ENCODE measurements at places on chromosomes 2 and 18. TPM values are rescaled to one million over a fixed set of nuclear protein-coding genes. Genes with fewer than 3 reads are reported as not detected.

LYG1 gene
- 1.8 TPM for total RNA-seq

DNA sequence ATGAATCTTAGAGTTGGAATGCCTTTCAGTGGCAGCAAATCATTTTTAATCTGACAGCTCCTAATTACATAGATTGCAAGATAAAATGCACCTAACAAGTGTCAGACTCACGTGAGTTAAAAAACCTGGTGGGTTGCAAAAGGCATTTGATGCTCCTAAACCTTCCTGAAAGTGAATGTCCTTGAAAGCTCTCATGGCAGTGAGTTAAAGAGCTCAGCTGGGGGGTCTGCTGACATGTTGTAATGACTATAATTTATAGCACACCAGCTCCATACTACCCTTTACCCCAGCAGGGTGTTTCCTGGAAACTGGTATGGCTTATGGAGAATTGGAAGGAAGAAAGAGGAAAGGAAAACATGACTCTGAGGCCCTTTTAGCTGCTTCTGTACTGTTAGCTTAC, 91.9 kb upstream of the CAVIN2 start:
- no peaks in the 10 kb centered on the region for H3K36me3 ChIP-seq
- no peak for DNase-seq
- H3K27me3 ChIP-seq: peaks cover 4% of the 10 kb centered on the region
- H3K4me3 ChIP-seq: no peak overlapping the region
- H3K4me1 ChIP-seq: no peaks in the 10 kb centered on the region

DNA sequence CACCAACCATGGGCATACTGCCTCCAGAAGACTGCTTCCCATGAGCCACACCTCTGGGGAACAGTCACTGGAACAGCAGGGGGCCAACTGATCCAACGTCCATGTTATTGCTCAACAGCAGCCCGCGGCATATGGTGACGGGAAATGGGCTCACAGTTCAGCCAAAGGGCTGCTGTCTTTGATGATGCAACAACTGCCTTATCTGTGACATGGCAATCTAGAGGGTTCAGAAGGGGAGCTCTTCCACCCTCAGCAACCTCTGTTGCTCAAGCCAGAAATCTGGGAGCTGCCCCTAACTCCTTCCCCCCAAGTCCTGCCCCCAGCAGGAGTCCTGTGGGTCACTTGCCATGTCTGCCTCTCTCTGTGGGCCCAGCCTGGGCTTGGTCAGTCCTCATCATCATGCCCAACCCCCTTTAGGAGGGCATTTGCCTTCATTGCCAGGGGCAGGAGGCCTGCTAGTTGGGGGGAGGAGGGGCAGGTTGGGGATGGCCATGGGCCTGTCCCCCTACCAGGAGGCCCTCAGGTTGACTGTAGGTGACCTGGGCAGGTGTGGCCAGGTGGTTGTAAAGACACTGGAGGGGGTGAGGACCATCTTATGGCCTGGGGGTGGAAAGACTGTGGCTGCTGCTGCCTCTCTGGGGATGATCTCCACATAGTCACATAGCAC, 212.9 kb downstream of the CYP26B1 start:
- no peaks in the 10 kb centered on the region for H3K4me1 ChIP-seq
- H3K27ac ChIP-seq: no peak overlapping the region
- no peak for DNase-seq
- peaks cover 4% of the 10 kb centered on the region for H3K27me3 ChIP-seq

RGPD4 gene
- 0.07 TPM for total RNA-seq

GRCh38 chr2:236044191-236044590, 124.0 kb downstream of the GBX2 start:
- no peak for DNase-seq
- H3K4me3 ChIP-seq: no peak overlapping the region
- H3K27me3 ChIP-seq: no peaks in the 10 kb centered on the region
- H3K36me3 ChIP-seq: no peaks in the 10 kb centered on the region
- H3K27ac ChIP-seq: no peak overlapping the region

RNF144A gene
- 66.1 TPM for total RNA-seq

PRKAG3 gene
- not detected for total RNA-seq

BCL2 gene
- total RNA-seq: 84.7 TPM

- H3K36me3 ChIP-seq: peaks cover 6% of the 10 kb centered on the region
- no peak for DNase-seq
- no peak overlapping the region for H3K27ac ChIP-seq
- H3K4me3 ChIP-seq: no peak overlapping the region
Observed at GRCh38 chr2:231579560-231579959, 13.1 kb upstream of the TEX44 start.

KCNG2 gene
- total RNA-seq: not detected

SATB2 gene
- 1.5 TPM for total RNA-seq
